ENCODE measurements at places on chromosomes 2 and 18. TPM values are rescaled to one million over a fixed set of nuclear protein-coding genes. Genes with fewer than 3 reads are reported as not detected.

The CAB39 gene
- 41.4 TPM for total RNA-seq

GRCh38 chr2:224360801-224361251 lies 41.1 kb downstream of the FAM124B start:
- no peaks in the 10 kb centered on the region for H3K4me1 ChIP-seq
- H3K27me3 ChIP-seq = no peaks in the 10 kb centered on the region
- H3K36me3 ChIP-seq = no peaks in the 10 kb centered on the region
- no peak for DNase-seq
- H3K27ac ChIP-seq = no peak overlapping the region

The TXNDC2 gene
- not detected for total RNA-seq

The LYG1 gene
- 0.35 TPM for total RNA-seq

The SERPINB3 gene
- total RNA-seq = 0.25 TPM

DNA sequence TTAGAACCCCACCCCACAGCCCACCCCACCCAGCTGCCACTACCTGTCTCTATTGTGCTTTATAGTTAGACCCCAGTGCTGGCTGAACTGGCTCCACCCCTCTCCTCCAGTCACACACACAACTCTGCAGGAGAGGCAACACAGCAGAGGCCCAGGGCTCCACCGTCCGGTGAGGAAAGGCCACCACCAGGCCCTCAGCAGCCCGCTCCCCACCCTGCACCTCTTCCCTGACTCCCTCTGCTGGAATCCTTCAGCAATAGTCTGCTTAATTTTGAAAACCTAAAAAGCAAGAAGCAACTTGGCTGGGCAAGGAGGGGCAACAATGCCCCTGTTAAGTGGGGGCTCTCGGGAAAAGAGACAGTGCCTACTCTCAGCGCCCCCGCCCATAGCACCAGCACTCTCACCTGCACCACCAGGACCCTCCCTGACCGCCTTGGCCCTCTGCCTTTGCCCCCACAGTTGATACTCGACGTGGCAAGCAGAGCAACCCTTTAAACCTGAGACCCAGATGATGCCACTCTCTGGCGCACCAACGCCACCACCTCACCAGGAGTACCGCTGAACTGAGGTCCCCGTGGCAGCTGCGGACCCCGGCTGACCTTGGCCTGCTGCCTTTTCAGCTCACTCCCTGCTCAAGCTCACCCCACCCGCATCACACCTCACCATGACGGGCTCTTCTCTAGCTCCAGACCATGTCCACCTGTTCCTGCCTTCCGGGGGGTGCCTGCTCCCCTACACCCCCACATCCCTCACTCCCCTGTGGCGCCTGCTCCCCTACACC lies 45.7 kb downstream of the NDUFA10 start:
- H3K4me3 ChIP-seq = no peak overlapping the region
- no peaks in the 10 kb centered on the region for H3K4me1 ChIP-seq
- no peaks in the 10 kb centered on the region for H3K27me3 ChIP-seq
- no peak overlapping the region for H3K27ac ChIP-seq
- peak; percentile 91 for DNase-seq
- peaks cover 35% of the 10 kb centered on the region for H3K36me3 ChIP-seq

GRCh38 chr2:185299867-185300266 lies 438.7 kb upstream of the FSIP2 start:
- H3K4me1 ChIP-seq = no peaks in the 10 kb centered on the region
- no peaks in the 10 kb centered on the region for H3K27me3 ChIP-seq
- H3K4me3 ChIP-seq = no peak overlapping the region
- H3K36me3 ChIP-seq = no peaks in the 10 kb centered on the region
- DNase-seq = peak; percentile 39

The NCKAP5 gene
- total RNA-seq = 0.58 TPM

The ATP5F1A gene
- total RNA-seq = 643 TPM

GRCh38 chr2:154189953-154190352 lies 318.2 kb downstream of the GALNT13 start:
- H3K4me3 ChIP-seq = no peak overlapping the region
- H3K4me1 ChIP-seq = no peaks in the 10 kb centered on the region
- H3K36me3 ChIP-seq = no peaks in the 10 kb centered on the region
- H3K27ac ChIP-seq = no peak overlapping the region

DNA sequence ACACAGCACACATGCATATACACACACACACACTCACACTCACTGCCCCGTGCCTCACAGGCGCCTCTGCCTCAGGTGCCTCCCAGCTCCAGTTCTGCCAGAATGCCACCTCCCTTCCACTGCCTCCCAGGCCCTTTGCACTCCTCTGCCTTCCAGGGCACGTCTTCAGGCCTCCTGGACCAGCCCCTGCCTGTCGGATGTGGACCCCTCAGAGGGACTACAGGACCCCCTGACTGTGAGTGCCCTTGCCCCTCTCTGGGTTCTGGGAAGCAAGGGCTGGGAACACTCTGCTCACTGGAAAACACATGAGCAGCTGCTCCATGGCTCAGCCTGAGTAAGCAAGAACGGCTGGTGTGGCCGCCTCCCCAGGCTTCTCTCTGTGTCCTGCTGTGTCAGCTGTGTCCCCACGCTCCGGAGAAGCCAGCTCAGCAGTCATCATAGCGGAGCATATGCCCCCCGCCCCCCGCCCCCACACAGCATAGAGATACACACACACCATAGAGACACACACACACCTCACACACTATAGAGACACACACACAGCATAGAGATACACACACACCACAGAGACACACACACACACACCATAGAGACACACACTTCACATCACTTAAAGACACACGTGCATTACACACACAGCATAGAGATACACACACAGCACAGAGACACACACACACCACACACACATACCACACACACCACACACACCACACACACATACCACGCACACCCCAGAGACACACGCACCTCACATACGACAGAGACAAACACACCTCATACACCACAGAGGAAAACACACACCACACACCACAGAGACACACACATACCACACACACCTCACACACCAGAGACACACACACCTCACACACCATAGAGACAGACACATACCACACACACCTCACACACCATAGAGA lies 271.3 kb downstream of the CYRIA start:
- H3K27me3 ChIP-seq = no peaks in the 10 kb centered on the region
- no peak for DNase-seq
- no peak overlapping the region for H3K4me3 ChIP-seq
- no peaks in the 10 kb centered on the region for H3K36me3 ChIP-seq

GRCh38 chr2:232460171-232460570 lies 4.2 kb downstream of the ALPI start:
- peak; percentile 32 for DNase-seq
- no peaks in the 10 kb centered on the region for H3K4me1 ChIP-seq
- H3K27me3 ChIP-seq = no peaks in the 10 kb centered on the region
- no peak overlapping the region for H3K4me3 ChIP-seq
- no peak overlapping the region for H3K27ac ChIP-seq

GRCh38 chr2:23791030-23791429 lies 135.9 kb downstream of the ATAD2B start:
- peaks cover 8% of the 10 kb centered on the region for H3K36me3 ChIP-seq
- no peaks in the 10 kb centered on the region for H3K27me3 ChIP-seq
- H3K27ac ChIP-seq = no peak overlapping the region
- peaks cover 9% of the 10 kb centered on the region for H3K4me1 ChIP-seq

DNA sequence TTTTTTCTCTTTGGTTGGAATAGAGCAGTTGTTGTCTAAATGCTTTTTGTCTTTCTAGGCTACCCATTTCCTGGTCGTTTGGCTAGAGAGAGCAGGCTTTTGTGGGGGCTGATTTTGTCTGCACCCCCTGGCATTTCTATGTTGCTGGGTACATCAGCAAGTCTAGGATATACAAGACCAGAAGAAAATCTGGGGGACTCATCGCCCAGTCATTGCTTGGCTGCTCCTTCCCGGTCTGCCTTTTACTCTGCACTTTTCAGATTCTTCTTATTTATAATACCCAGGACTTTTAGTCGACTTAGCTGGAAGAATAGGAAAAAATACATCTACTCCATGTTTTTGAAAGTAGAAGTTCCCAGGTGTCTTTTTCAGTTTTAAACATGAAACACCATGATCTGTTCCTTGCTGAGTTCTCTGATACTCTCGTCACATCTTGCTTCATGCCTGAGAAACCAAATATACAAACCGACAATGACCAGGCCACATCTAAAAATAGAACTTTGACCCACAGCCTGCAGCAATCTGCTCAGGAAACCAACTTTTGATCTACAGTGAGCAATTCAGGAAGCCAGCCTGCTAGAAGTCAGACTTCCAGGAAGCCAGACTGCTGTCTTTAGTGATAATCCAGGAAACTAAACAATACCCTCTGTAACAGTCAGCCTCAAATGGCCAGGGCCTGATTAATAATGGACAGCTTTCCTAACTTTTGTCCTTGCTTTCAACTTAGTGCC lies 163.8 kb upstream of the MEX3C start:
- no peak overlapping the region for H3K27ac ChIP-seq
- H3K4me3 ChIP-seq = no peak overlapping the region
- no peaks in the 10 kb centered on the region for H3K27me3 ChIP-seq
- DNase-seq = no peak
- peaks cover 6% of the 10 kb centered on the region for H3K4me1 ChIP-seq

DNA sequence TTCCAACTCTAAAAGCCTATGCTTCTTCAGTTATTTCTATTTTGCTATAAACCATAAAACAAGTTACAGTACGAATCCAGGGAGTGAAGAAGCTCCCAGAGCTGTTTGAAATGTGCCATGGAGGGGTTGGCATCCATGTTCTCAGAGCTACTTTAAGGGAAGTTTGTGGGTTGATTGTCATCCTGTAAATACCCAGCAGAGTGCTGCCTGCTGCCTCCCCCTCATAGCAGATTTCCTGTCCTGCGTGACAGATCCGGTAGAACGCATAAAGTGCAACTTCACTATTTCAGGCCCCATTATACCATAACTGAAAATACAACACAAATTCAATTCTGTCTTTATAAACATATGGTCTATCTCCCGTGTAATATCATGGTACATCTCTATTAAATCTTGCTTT lies 114.4 kb downstream of the CTNNA2 start:
- H3K27me3 ChIP-seq = no peaks in the 10 kb centered on the region
- H3K4me1 ChIP-seq = no peaks in the 10 kb centered on the region
- no peaks in the 10 kb centered on the region for H3K36me3 ChIP-seq
- H3K4me3 ChIP-seq = no peak overlapping the region
- no peak overlapping the region for H3K27ac ChIP-seq

DNA sequence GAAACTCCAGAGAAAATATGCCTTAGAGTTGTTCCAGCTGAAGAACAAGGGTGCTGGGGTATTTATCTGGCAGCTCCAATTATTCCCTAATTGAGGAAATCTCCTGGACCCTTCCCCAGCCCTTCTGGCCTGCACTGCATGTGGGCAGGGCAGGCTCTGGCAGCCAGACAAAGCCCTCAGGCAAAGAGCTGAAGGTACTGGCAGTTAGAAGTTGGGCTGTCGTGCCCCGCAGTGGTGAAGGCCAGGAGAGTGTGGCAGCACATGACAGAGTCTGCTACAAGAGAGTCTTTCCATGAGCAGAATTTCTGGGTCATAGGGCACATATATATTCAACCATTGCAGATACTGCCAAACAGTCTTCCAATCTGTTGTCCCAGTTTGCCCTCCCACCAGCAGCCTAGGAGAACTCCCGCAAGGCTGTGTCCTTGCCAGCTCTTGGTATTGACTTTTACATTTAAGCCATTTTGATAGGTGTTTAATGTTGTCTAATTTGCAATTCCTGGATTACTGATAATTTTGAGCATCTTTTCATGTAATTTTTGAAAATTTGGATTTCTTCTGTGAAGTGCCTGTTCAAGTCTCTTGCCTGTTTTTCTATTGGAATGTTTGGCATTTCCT lies 26.6 kb downstream of the ONECUT2 start:
- no peaks in the 10 kb centered on the region for H3K36me3 ChIP-seq
- no peaks in the 10 kb centered on the region for H3K27me3 ChIP-seq
- no peak for DNase-seq
- H3K4me3 ChIP-seq = no peak overlapping the region
- H3K4me1 ChIP-seq = no peaks in the 10 kb centered on the region

The WNT10A gene
- not detected for total RNA-seq

DNA sequence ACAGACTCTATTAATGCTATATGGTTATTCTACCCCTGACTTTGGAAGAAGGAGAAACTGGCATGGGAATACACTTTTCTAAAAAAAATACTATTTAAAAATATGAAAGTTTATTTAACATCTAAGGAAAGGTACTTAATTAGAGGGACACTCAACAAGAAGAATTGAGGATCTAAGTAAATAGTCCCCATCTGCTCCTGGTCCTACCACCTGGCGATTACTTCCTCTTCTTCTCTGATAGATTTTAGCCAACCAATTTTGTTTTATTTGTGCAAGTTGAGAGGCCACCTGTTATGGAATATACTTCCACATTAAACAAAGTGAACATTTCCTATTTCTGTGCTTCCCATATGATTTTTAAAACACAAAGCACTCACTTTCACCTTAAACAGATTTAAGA lies 111.7 kb downstream of the BCL2 start:
- H3K27ac ChIP-seq = no peak overlapping the region
- no peak for DNase-seq
- no peak overlapping the region for H3K4me3 ChIP-seq
- no peaks in the 10 kb centered on the region for H3K36me3 ChIP-seq

The FOXI3 gene
- 2.6 TPM for total RNA-seq

GRCh38 chr2:51031021-51031780 lies 731 bp downstream of the NRXN1 start:
- H3K27me3 ChIP-seq = peaks cover 78% of the 10 kb centered on the region
- H3K36me3 ChIP-seq = no peaks in the 10 kb centered on the region
- no peaks in the 10 kb centered on the region for H3K4me1 ChIP-seq
- no peak overlapping the region for H3K27ac ChIP-seq
- H3K4me3 ChIP-seq = peak overlapping the region; percentile 80

The DOCK10 gene
- 0.44 TPM for total RNA-seq

- H3K27me3 ChIP-seq = no peaks in the 10 kb centered on the region
- H3K36me3 ChIP-seq = no peaks in the 10 kb centered on the region
- peaks cover 16% of the 10 kb centered on the region for H3K4me1 ChIP-seq
- H3K4me3 ChIP-seq = no peak overlapping the region
Measured at GRCh38 chr2:8535469-8535795, 146.4 kb upstream of the ID2 start.

DNA sequence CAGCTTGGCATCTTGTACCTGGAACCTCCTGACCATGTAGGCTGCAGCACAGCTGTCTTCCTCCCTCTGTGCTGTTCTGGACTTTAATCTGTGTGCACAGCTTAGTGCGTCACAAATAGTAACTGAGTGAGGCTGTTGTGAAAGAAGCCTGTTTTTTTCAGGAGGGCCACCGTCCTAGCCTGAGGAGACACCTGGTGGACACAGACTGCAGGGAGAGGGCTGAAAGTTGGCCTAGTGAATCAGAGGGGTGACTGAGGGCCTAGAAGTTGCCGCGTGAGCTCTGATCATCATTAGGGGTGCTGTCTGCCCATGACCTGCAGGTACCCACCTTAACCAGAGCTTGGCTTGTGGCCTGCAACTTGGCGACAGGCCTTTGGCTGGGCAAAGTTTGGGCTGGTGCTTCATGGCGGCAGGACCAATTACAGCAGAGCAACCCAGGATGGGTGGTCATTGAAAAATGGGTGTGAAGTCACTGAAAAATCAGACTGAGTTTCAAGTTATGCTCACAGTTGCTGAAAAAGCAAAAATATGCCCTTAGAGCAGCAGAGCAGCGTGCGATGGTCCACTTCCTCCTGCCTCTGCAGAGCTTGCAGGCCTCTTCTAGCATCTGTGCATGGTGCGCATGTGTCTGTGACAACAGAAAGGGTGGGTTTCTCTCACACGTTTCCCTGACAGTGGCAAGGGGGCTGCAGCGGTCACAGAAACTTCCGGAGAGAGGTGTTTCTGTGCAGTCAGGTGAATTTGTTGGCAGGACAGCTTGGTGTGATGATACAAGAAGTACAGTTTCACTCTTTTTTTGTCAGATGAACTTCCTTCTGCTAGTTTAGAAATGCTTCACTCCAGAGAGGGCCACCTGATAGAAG lies 9.6 kb downstream of the GDF7 start:
- H3K4me1 ChIP-seq = no peaks in the 10 kb centered on the region
- peak; percentile 61 for DNase-seq
- H3K4me3 ChIP-seq = no peak overlapping the region
- H3K36me3 ChIP-seq = peaks cover 4% of the 10 kb centered on the region
- no peak overlapping the region for H3K27ac ChIP-seq
